ENCODE measurements at places on chromosomes 3 and 15. TPM values are rescaled to one million over a fixed set of nuclear protein-coding genes. Genes with fewer than 3 reads are reported as not detected.

DISP2 gene
- total RNA-seq: 1.0 TPM

SKIC8 gene
- 60.2 TPM for total RNA-seq

RASL12 gene
- 0.60 TPM for total RNA-seq

COL6A5 gene
- total RNA-seq: not detected

GORASP1 gene
- 33.9 TPM for total RNA-seq

DMXL2 gene
- total RNA-seq: 12.4 TPM

B3GNT5 gene
- 3.1 TPM for total RNA-seq

FEZF2 gene
- total RNA-seq: not detected

DPPA2 gene
- total RNA-seq: 0.64 TPM

CCR9 gene
- not detected for total RNA-seq

Measured in A375 (cell line).